ENCODE measurements at places on chromosomes 3 and 15.
A peak's percentile ranks its signal among the peaks of the same experiment; 100 is the strongest.

DNA sequence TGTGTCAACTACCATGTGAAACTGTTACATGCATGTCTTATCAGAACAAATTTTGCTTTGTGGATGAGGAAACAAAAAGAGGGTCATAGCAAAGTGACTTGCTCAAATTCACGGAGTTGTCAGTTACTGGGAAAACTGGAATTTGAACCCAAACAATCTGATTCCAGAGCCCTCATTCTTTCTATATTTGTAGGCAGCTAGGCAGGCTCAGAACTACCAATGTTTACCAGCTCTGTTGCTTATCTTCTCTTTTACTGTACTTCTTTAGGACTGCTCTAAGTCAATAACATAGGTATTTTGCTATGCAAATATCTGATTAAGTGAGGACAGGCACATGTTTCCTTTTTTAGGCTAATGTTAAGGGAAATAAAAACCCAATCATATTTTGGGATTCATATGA is 450.5 kb downstream of the ZPLD1 start:
- DNase-seq: no peak

DNA sequence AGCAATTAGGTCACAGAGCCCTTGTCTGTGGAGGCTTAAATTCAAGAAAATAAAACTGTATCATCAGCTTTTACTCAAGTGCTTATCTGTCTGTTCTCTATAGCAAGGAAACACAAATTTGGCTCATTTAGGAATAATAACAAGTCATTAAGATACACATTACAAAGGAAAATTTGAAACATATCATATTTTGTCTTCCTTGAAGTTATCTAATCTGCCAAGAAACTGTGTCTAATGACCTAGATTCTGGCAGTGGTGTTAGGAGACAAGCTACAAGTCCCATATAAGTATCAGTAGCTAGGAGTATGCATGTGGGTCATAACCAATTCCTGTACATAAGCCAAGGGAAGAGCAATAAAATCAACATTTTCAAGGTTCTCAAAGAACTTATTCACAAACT is 108.2 kb upstream of the SETMAR start:
- DNase-seq: no peak

DNA sequence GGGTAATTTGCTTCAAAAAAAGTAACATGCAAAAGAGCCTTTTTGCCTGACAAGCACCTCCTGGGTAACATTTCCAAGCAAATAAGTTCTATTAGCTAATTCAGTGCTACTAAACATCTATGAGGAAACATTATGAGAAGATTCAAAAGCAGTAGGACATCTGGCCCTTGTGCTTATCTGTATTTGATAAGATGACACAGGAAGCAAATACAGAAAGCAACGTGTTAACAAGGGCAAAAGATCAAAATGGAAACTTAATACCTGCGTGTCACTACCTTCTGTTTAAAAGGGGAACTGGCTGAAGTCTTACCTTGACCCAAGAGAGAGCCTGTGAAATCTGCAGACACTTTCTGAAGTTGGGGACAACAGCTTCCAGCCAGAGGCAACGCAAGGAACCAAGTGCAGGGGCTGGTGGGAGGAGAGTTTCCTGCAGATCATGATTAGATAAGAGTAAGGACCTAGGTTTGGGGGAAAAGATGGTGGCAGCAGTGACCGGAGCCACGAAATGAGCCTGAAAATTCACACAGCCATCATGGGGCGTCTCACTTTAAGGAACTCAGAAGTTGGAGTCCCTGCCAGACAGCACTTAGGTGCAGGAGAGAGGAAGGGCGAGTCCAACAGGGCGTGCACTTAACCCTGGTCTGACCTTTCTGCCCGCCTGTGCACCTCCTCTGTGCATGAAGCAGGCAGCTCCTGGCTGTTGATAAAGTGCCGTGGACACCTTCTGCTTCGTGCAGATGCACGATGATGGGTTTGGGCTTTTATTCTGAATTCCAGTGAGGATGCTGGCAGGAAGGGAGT is 153.6 kb upstream of the BHLHE40 start:
- DNase-seq: peak; percentile 15

DNA sequence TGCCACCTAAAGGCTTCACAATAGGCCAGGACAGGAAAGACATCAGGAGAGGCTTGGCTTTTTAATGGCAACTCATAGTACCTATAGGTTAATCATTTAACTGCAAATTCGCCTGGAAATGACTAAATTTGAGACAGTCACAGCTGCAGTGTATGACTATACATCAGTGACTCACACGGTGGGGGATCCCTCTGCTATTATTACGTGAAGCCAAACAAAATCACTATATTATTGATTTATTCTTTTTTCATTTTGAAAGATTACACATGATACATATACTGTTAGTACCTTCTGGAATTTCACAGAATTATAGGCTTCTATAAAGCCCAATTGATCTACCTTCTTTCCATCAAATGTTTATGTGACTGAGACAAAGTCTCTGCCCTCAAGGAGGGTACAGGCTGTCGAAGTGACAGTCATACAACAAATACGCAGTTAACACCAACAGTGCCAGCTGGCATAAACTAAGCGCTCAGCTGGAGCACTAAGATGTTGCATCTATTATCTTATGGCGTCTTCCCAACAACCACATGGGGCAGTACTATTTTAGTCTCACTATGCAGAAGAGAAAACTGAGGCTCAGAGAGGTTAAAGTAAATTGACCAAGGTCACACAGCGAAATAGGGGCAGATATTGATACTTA is 82.0 kb upstream of the LMOD3 start:
- no peak for DNase-seq

GRCh38 chr15:99324082-99324620 is 72.9 kb downstream of the LRRC28 start:
- no peak for DNase-seq

GRCh38 chr3:38562467-38562925 is 66.4 kb downstream of the EXOG start:
- DNase-seq: no peak

GRCh38 chr3:30752970-30753369 is 141.5 kb downstream of the GADL1 start:
- no peak for DNase-seq

- no peak for DNase-seq
Measured at GRCh38 chr3:187491371-187491770, 123.2 kb downstream of the RTP4 start.

- no peak for DNase-seq
Measured at GRCh38 chr3:38644016-38644661, 5.3 kb downstream of the SCN5A start.

GRCh38 chr15:75712668-75713337 is at the start of gene CSPG4:
TSS of gene CSPG4 (minus strand) at chr15:75712848. CDS start at chr15:75712755, 93 bp downstream.
- no peak for DNase-seq

GRCh38 chr3:188234132-188234531 is 80.2 kb downstream of the LPP start:
- no peak for DNase-seq

GRCh38 chr3:46672349-46672695 is 21.2 kb downstream of the ALS2CL start:
- no peak for DNase-seq

Data from effector memory CD8-positive, alpha-beta T cell (primary cell).